ENCODE measurements at places on chromosomes 4 and X.
A peak's percentile ranks its signal among the peaks of the same experiment; 100 is the strongest.

- no peak for DNase-seq
These were observed 64.0 kb upstream of the VCX2 start for GRCh38 chrX:8235026-8235425.

GRCh38 chr4:154344686-154345085 lies 146.9 kb downstream of the DCHS2 start:
- no peak for DNase-seq

GRCh38 chr4:155509555-155509954 lies 132.8 kb upstream of the MAP9 start:
- no peak for DNase-seq

DNA sequence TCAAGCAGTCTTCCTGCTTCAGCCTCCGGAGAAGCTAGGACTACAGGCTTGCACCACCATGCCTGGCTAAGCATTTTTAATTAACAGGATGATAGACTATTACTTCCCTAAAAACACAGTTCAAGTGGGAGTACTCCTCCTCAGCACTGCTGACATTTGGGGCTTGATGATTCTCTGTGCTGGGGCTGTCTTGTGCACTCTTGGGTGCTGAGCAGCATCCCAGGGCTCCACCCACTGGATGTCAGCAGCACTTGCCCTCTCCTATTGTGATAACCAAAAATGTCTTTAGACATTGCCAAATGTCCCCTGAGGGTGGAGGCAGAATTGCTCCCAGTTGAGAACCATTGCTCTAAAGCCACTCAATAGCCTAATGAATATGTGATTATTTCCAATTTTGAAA lies 60.4 kb downstream of the CLCN4 start:
- DNase-seq: no peak

- no peak for DNase-seq
These were observed 1709.0 kb downstream of the PCDH7 start for GRCh38 chr4:32429151-32429550.

- DNase-seq: no peak
These were observed 3.4 kb downstream of the TEX13B start for GRCh38 chrX:107978707-107979307.

GRCh38 chrX:38675856-38676255 lies 114.5 kb downstream of the TSPAN7 start:
- no peak for DNase-seq

- peak; percentile 67 for DNase-seq
These were observed 6.7 kb upstream of the SH3BP2 start for GRCh38 chr4:2786152-2786671.

DNA sequence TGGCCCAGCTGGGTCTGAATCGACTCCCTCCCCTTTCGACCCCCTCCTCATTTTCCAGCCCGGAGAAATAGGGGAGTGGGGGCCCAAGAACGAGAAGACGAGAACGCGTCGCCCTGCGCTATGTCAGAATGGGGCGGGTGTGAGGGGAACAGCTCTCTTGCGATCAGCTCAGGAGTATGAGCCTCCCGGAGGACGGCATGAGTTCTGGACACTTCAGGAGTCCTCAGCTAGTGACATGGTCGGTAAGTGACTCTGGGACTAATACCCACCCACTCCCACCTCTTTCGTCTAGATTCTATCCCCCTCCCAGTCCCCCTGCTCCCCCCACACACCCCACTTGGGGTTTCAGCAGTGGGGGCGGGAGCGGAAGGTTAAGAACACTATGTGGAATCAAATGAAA lies 944 bp downstream of the KLF8 start:
- DNase-seq: no peak

- DNase-seq: no peak
These were observed 24.0 kb upstream of the ASMTL start for GRCh38 chrX:1476682-1477081.

Measured in activated CD4-positive, alpha-beta T cell treated with anti-CD3 and anti-CD28 coated beads, Interleukin-2, amount 50 U/mL, for 1 hour (primary cell).